ENCODE measurements at places on chromosomes 1 and 21.

DNA sequence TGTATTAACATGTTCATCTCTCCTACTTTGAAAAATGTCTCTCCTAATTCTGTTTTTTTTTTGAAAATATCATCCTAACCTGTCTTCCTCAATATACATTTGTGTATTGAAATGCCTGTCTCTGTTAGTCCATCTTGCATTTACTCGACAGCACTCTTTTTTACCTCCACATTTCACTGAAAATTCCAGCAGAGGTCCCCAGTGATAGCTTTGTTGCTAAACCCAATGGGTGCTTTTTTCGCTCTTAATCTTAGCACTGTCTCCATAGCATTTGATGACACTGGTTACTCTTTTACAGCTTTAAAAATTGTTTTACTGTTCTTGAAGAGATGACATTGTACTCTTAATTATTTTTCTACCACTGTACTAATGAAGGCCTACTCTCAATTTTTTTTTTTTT lies 10.8 kb downstream of the OSBPL9 start:
- DNase-seq = no peak

DNA sequence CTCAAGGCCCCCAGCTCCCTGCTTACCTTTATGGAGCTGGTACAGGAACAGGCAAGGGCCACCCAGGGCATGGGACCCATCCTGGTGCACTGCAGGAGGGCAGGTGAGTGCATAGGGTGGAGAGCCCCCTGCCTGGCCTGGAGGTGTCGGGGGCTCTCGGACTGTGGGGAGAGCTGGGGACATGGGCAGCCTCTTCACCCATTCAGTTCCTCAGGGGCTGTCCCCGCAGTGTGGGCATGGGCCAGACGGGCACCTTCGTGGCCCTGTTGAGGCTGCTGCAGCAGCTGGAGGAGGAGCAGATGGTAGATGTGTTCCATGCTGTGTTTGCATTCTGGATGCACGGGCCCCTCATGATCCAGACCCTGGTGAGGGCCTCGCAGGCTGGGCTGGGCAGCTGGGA lies 7.3 kb upstream of the LGR6 start:
- no peak for DNase-seq

GRCh38 chr1:86696522-86696921 lies 7.9 kb upstream of the SH3GLB1 start:
- no peak for DNase-seq

GRCh38 chr1:109616391-109616790 lies 3.0 kb downstream of the GNAT2 start:
- DNase-seq = no peak

- no peak for DNase-seq
These were observed 230.6 kb downstream of the TNR start for GRCh38 chr1:175512637-175513412.

DNA sequence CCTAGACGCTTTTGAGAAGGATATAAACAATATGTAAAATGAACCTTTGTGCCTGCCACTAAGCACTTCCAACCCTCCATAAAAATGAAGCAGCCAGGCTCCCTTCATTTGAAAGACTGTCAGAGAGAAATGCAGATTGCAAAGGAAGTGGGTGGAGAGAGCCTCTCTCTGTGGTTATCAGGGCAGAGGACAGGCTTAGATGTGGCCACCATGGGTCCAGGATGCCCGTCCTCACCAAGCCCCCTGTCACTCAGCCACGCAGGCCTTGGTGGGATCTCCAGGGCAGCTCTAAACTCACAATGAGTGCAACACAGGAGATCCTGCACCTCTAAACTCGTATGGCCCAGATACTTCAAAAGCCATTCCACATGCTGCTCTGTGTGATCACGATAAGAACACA lies 37.9 kb downstream of the TMPRSS2 start:
- no peak for DNase-seq

GRCh38 chr21:32535612-32536011 lies 49.7 kb downstream of the TCP10L start:
- DNase-seq = no peak

DNA sequence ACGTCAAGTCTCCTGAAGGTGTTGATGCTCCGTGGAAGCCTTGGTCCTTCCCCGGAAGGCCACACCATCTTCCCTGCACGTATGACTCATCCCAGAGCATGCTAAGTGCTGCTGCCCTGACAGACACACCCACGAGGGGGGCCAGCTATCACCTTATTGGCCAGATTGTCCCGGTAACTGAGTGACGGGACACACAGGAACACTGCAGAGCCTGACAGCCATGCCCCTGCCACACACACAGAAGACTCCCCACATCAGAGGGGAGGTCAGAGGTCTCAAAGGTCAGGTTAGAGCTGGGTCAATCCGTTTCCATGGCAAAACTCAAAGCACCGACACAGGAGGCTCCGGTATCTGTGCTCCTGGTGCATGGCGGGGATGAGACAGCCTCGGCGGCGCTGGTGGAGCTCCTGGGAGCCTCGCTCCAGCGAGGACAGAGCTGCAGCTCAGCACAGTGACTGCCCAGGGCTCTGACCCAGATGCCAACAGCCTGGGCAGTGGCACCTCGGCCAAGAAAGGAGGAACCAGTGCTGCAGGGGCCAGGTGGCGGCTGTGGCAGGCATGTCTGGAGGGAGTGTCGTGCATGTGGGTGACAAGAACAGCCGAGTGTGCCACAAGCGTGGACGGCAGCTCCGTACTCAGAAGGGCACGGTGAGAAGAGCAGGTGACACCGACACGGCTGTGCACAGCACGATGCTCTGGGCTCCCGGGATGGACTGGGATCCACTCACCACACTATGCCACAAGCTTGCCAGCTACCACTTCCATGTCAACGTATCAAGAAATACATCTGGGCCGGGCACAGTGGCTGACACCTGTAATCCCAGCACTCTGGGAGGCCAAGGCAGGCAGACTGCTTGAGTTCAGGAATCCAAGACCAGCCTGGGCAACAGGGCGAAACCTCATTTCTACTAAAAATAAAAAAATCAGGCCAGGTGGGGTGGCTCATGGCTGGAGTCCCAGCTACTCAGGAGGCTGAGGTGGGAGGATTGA lies 14.8 kb upstream of the TMEM240 start:
- DNase-seq = no peak

- no peak for DNase-seq
These were observed 132.2 kb downstream of the ADSS2 start for GRCh38 chr1:244319283-244320132.

DNA sequence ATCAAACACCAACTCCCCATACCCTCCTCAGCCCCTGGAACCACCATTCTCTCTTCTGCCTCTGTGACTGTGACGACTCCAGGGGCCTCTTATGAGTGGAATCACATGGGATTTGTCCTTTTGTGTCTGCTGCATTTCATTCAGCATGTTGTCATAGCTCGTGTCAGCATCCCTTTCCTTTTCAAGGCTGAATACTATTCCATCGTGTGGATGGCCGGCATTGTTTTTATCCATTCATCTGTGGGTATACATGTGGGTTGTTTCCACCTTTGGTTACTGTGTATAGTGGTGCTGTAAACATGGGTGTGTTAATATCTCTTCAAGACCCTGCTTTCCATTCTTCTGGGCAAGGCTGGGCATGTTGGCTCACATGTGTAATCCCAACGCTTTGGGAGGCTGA lies 17.1 kb upstream of the OBSCN start:
- DNase-seq = no peak

- no peak for DNase-seq
These were observed 322.8 kb downstream of the PAPPA2 start for GRCh38 chr1:176785791-176786190.

DNA sequence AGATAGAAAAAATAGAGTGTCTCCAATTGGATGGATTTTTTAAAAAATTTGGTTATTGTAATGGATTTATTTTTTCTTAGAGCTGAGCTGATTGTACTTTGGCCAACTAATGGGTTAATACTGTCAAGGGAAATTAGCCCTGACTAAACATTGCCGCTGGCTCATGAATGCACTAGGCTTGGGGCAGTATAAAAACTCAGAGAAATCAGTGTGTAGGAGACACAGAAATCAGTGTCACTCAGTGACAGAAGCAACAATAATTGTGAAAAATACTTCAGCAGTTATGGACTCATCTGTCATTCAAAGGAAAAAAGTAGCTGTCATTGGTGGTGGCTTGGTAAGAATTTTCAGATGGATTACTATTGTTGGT lies at the start of gene KMO:
Gene KMO, plus strand, starts transcription at position 217 of the 370 bp plus-strand sequence. Its CDS starts 67 bp downstream, at position 284.
- no peak for DNase-seq

GRCh38 chr1:24770881-24771280 lies 25.6 kb downstream of the CLIC4 start:
- DNase-seq = no peak

DNA sequence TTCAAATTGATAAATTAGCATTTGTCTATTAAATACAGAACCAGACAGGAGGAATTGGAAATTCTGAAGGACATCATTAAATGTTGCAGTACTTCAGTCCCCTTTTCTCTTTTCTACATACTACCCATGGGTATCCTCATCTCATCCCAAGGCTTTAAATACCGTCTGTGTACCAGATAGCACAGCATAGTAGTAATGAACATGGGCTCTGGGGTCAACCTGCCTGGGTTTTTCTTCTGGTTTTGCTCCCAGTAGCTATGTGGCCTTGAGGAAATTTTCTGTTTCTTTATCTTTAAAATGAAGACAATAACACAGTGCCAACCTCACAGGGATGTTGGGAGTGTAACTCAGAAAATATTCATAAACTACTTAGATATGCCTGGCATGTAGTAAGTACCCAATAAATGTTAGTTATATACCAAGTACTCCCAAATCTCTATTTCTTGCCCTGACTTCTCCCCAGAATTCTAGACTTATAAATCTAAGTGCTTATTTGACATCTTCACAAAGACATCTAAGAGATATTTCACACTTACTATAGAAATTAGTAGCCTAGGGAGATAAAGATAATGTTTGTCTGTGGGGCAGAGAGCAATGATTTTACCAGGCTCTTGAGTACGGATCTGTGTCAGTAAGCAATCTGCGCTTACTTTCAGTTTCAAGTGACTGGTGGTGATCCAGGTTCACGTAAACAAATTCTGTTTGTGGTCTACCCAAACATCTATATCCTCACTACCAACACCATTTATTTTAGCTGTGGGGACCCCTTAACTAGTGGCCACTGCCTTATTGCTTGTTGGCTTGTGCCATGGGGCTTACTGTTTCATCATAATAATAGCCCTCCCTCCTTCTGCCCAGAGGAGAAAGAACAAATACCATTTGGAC lies 37.3 kb downstream of the VANGL2 start:
- no peak for DNase-seq

GRCh38 chr1:246078126-246078887 lies 428.8 kb downstream of the SMYD3 start:
- DNase-seq = no peak

DNA sequence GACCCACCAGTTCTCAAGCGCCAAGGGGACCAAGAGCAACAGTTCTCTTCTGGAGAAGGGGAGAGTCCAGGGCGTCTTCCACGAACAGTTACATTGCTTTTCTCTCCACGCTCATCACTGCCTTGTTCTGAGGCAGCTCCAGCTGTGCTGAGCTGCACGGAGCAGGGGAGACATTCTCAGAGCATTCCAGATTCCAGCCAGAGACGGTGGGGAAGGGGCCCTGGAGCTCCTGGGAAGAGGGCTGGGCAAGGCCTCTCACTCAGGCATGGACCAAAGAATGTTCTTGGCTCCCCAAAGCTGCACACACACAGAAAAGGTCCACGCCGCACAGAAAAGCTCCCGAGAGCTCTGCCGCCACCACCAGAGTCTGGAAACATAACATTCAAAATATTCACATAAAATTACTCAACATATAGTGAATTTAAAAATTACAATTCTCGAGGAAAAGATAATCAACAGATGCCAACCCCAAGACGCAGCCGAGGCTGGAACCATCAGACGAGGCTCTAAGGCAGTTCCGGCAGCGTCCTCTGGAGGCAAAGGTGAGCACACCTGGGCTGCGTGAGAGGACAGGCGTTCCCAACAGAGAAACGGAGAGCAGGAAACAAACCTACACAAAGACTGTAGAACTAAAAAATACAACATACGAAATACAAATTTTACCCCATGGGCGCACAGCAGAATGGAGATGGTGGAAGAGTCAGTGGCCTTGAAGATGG lies 40.5 kb downstream of the UBE2G2 start:
- DNase-seq = no peak

- no peak for DNase-seq
These were observed 135.1 kb downstream of the RRAGC start for GRCh38 chr1:38724160-38725131.

DNA sequence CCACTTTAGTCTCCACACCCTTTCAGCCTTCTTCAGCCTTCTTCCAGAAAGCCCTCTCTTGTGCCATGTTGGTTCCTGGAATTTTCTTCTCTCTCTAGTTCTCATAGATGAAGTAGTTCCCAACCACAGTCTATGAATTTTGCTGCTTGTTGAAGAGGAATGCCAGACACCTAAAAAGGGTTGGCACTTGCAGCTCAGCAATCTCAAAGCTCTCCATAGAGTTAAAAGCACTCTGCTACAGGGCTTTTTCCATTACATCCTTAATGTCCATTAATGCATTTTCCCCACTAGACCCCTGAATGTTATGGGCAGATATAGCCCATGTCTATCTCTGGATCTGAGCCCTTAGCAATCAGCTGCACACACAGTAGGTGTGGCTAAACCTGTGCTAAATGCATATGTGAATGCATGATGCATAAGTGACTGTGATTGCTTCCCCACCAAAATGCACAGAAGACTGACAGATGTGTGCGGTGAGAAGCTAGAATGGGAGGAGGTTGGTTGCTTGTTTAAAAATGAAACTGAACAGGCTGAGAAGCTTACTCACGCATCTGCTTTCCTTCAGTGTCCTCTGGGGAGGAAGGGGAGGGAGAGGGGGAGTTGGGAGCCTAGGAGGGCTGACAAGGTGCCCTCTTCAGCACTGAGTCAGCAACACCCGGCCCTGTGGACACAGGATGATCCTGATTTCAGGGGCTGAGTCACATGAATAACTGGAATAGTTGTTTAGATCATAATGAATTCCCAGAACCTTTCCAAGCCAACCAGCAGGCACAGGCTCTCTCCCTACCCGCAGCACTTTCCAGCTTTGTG lies 146.1 kb upstream of the FGGY start:
- DNase-seq = peak; percentile 40

- DNase-seq = no peak
These were observed 27.7 kb upstream of the PLEKHM2 start for GRCh38 chr1:15656464-15656863.

DNA sequence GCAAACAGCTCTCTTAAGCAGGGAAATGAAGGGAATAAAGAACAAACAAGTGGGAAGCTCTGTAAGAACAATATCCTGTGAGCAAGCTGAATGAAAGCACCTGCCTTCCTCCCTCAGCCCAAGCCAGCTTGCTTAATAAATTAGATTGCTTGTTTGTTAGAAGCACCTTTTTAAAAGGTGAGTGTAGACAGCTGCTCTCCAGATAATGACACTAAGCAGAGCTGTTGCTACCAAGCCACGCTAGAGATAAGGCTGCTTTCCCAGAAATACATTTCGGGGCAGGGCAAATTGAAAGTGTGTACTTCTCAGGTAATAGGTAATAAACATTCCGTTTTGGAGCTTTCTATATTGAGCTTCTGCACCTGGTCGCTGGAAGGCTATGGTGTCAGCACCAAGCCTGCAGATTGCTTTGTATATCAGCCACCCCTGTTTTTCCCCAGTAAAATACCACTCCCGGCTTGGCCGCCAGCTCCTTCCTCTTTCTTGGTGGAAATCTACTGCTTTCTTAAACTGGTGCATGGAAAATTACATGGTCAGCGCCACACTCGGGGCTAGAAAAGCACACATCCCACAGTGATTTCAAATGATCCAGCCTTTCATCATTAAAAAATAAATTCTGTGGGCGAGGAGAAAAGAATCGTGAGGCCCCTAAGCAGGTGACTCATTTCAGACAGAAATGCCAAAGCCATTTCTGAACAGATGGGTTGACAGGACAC lies 151.3 kb downstream of the ETS2 start:
- DNase-seq = no peak

GRCh38 chr1:192407206-192407605 lies 90.4 kb downstream of the RGS21 start:
- no peak for DNase-seq
